ENCODE measurements at places on chromosomes 2 and 18.

DNA sequence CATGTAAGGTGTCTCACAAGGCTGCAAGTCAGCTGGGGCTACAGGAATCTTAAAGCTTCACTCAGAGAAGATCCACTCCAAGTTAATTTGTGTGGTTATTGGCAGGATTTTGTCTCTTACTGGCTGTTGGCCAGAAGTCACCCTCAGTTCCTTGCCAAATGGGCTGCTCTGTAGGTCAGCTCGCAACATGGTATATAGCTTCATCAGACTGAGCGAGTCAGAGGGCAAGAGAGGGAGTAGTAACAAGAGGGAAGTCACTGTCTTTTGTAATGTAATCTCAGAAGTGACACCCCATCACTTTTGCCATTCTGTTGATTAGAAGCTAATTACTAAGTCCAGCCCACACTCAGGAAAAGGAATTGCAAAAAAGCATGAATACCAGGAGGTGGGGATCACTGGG lies 119.5 kb downstream of the LRRTM1 start:
- H3K4me1 ChIP-seq, result no peaks in the 10 kb centered on the region
- no peak for DNase-seq
- no peak overlapping the region for H3K27ac ChIP-seq

DNA sequence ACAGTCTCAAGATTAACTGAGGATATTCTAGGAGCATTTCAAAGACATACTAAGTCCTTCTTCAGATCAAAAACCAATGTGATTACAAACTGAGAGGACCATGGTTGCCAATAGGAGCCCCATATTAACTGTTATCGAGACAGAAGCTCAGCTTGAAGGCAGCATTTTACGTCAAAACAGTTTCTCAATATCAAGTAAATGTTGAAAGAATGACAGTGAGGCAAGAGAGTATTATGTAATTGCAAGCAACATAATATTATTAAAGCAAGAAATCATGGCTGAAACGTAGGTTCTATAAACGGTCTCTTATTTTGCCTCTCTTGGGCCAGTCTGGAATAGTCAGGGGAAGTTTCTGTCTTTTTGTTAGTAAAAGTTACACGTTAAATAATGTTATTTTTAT lies 22.9 kb downstream of the RIT2 start:
- H3K4me1 ChIP-seq, result no peaks in the 10 kb centered on the region
- H3K4me3 ChIP-seq, result no peak overlapping the region
- no peaks in the 10 kb centered on the region for H3K27me3 ChIP-seq
- no peaks in the 10 kb centered on the region for H3K36me3 ChIP-seq
- no peak for DNase-seq

DNA sequence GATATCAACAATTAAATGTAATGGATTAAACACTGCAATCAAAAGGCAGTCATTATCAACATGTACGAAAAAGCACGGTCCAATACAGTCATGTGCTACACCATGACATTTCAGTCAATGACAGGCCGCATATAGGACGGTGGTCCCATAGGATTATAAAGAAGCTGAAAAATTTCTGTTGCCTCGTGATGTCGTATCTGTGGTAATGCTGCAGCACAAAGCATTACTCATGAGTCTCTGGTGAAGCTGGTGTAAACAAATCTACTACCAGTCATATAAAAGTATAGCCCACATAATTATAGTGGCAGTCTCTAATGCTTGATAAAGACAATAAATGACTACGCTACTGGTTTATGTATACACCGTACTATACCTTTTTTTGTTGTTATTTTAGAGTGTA lies 58.4 kb downstream of the RABL2A start:
- H3K4me3 ChIP-seq, result no peak overlapping the region
- H3K27me3 ChIP-seq, result peaks cover 15% of the 10 kb centered on the region
- H3K4me1 ChIP-seq, result no peaks in the 10 kb centered on the region
- no peak for DNase-seq
- no peak overlapping the region for H3K27ac ChIP-seq
- no peaks in the 10 kb centered on the region for H3K36me3 ChIP-seq

DNA sequence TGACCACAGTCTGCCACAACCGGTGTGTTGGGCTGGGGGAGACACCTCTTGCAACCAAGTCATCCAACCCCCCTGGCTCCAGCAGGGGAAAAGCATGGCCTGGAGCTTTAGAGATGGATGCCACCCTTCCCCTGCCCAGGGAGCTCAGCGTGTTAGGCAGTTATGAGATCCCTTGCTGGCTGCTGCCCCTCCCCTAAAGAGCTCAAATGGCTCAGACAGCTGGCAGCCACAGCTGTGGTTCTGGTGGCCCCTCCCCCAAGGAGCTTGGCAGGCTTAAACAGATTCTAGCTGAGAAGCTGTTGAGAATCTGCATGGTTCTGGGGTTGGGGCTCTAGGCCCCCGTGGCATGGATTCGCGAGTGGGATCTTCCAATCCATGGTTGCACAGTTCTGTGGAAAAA lies 64.7 kb downstream of the TEX51 start:
- H3K4me3 ChIP-seq, result no peak overlapping the region
- no peaks in the 10 kb centered on the region for H3K4me1 ChIP-seq
- H3K27ac ChIP-seq, result no peak overlapping the region

- 0 out of 2 replicates have a peak overlapping the region, but pooled peaks have one; percentile 33 for H3K27ac ChIP-seq
- H3K36me3 ChIP-seq, result peaks cover 22% of the 10 kb centered on the region
Observed at GRCh38 chr2:238077292-238077691, 16.5 kb downstream of the SCLY start.

DNA sequence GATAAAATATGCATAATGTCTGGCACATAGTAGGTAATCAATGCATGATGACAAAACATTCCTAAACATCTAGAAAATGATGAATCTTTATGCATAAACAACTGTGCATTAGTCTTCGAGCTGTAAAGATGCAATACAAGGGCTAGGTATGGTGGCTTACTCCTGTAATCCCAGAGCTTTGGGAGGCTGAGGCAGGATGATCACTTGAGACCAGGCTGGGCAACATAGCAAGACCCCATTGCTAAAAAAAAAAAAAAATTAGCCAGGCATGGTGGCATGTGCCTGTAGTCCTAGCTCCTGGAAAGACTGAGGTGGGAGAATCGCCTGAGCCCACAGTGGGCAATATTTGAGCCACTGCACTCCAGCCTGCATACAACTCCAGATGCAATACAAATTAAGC lies 5.3 kb downstream of the TET3 start:
- peaks cover 41% of the 10 kb centered on the region for H3K4me1 ChIP-seq
- DNase-seq, result no peak
- no peak overlapping the region for H3K27ac ChIP-seq
- H3K4me3 ChIP-seq, result no peak overlapping the region
- H3K36me3 ChIP-seq, result peaks cover 5% of the 10 kb centered on the region

- no peaks in the 10 kb centered on the region for H3K27me3 ChIP-seq
- no peak overlapping the region for H3K27ac ChIP-seq
- H3K4me3 ChIP-seq, result no peak overlapping the region
- H3K4me1 ChIP-seq, result no peaks in the 10 kb centered on the region
- DNase-seq, result no peak
- no peaks in the 10 kb centered on the region for H3K36me3 ChIP-seq
Observed at GRCh38 chr2:241768251-241768711, 8.3 kb upstream of the GAL3ST2 start.

DNA sequence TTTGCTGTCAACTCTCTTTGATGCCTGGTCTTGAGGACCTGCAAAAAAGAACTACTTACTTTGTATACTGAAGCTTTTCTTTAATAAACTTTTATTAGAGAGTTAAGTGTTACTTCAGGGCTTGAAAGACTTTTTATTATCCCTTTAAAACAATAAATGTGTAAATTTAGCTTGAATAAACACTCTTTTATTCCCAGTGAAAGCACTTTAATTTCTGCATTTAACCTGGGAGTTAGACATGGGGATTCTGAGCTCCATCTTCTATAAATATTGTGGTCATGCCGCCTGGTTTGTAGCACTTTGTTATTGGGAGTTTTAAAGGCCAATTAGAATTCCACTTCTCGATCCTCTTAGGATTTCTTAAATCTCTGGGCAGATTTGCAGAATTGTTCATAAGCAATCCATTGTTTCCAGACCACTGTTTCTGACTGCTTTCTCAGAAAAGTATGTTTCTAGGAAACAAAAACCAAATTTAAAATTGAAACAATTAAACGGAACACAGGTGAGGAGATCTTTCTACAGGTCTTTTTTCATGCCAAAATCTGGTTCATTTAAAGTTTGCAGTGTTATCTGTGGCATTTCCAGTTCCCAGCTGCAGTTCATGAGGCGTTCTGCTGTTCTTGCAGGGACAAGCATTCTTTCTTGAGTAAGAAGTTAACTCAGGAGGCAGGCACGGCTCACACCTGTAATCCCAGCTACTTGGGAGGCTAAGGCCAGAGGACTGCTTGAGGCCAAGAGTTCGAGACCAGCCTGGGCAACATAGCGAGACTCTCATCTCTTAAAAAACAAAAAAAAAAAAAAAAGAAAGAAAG lies 18.1 kb upstream of the E2F6 start:
- no peaks in the 10 kb centered on the region for H3K36me3 ChIP-seq
- H3K27ac ChIP-seq, result no peak overlapping the region
- H3K4me3 ChIP-seq, result peak overlapping the region; percentile 83
- DNase-seq, result no peak

DNA sequence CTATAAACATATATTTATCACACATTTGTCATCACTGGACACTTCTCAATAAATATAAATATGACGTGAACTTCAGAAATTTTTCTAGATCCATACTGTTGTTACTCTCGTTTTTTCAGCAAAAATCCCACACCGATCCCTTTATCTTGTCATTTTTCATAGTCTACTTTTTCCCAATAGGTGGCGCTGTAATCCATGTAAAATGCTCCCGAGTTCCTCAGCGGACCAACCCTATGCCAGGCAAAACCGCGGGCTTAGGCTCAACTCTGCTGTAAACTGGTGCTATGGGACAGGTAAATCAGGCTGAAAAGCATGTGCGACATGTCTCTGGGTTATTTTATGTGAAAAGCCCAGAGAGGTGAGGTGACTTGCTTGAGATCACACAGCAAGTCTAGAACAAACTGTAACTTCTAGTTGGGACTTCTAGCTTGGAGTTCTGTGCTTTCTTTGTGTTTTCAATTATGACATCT lies 104.0 kb downstream of the COBLL1 start:
- H3K36me3 ChIP-seq, result no peaks in the 10 kb centered on the region
- no peak overlapping the region for H3K27ac ChIP-seq
- no peak overlapping the region for H3K4me3 ChIP-seq
- no peaks in the 10 kb centered on the region for H3K4me1 ChIP-seq
- peak; percentile 95 for DNase-seq

- DNase-seq, result no peak
- no peak overlapping the region for H3K27ac ChIP-seq
- no peaks in the 10 kb centered on the region for H3K27me3 ChIP-seq
- H3K4me1 ChIP-seq, result no peaks in the 10 kb centered on the region
- H3K36me3 ChIP-seq, result no peaks in the 10 kb centered on the region
Observed at GRCh38 chr18:74139411-74139810, 8.2 kb downstream of the FBXO15 start.

- no peak for DNase-seq
- H3K27me3 ChIP-seq, result no peaks in the 10 kb centered on the region
- H3K27ac ChIP-seq, result no peak overlapping the region
- H3K4me1 ChIP-seq, result no peaks in the 10 kb centered on the region
Observed at GRCh38 chr18:42100248-42100647, 145.2 kb downstream of the PIK3C3 start.

GRCh38 chr2:224957540-224958461 lies 84.5 kb downstream of the DOCK10 start:
- H3K36me3 ChIP-seq, result no peaks in the 10 kb centered on the region
- no peak overlapping the region for H3K27ac ChIP-seq
- no peaks in the 10 kb centered on the region for H3K27me3 ChIP-seq
- H3K4me3 ChIP-seq, result no peak overlapping the region

DNA sequence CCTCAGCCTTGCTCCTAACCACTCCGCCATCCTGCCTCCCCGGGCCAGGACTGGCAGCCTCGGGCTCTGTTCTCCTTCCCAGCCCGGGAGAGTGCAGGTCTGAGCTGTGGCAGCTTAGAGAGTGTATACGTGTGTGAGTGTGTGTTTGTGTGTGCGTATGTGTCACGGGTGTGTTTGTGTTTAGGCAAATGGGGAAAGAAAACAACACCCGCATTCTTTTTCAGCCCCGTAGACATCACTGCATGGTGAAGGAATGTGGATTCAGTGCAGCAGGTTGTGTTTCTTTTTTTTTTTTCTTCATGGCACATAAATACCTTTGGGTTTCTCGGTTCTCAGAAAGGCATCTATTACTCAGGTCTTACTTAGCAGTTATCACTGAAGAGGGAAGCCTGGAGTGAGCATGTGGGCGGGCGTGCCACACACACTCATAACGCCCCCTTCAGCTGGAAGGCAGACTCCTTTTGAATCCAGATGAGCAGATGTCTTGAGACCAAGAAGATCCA lies 44.2 kb downstream of the GLI2 start:
- peak; percentile 66 for DNase-seq
- no peak overlapping the region for H3K4me3 ChIP-seq
- no peaks in the 10 kb centered on the region for H3K36me3 ChIP-seq

GRCh38 chr2:218027426-218028188 lies 24.8 kb upstream of the TNS1 start:
- no peak overlapping the region for H3K27ac ChIP-seq
- H3K4me3 ChIP-seq, result no peak overlapping the region
- H3K27me3 ChIP-seq, result peaks cover 2% of the 10 kb centered on the region
- no peak for DNase-seq
- H3K36me3 ChIP-seq, result no peaks in the 10 kb centered on the region

DNA sequence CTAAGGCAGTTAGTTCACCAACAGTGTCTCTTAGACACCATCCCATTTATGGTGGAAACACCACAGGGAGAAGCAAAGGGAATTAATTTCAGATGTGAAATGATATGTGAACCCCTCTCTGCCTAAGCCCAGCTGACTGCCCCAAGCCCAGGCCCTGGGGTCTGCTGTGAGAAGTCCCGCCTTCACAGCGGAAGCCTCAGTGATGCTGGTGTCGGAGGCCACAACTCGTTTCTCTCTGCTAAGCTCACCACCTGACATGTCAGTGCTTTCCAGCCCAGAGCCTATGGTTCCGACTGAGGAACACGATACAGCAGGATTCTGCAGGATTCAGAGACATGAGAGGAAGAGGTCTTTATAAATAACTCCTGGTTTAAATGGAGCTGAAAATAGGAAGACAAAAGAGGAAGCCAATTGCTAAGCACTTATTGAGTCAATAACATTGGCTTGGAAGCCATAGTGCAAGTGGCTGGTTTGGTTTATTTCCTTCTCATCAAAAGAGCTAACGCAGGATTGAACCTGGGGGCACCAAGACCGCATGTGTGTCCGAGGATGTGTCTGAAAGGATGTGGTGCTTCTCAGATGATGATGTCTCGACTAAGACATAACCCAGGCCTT lies 21.9 kb upstream of the LOXHD1 start:
- no peak overlapping the region for H3K4me3 ChIP-seq
- no peaks in the 10 kb centered on the region for H3K36me3 ChIP-seq

DNA sequence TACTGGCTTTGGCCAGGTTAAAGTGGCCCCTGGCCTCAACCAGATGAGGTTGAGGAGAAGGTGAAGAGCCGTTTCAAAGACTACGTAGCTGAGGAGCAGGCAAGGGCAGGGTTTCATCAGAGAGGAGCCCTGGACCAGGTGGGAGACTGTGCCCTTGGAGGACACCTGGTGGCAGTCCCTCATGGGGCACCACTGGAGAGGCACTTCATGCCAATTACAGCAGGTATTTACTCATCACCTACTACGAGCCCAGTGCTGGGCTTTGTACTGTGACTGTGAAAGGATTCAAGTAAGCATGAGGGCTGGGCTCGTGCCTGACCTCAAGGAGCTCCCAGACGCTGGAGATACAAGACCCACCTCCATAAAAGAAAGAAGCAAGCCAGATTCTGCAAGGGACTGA lies 37.6 kb downstream of the SMAD7 start:
- no peak overlapping the region for H3K27ac ChIP-seq
- 0 out of 2 replicates have a peak, but pooled peaks cover 11% of the 10 kb centered on the region for H3K4me1 ChIP-seq
- no peak for DNase-seq
- no peaks in the 10 kb centered on the region for H3K36me3 ChIP-seq

- H3K36me3 ChIP-seq, result no peaks in the 10 kb centered on the region
- H3K27ac ChIP-seq, result no peak overlapping the region
- H3K27me3 ChIP-seq, result no peaks in the 10 kb centered on the region
- H3K4me1 ChIP-seq, result peaks cover 37% of the 10 kb centered on the region
Observed at GRCh38 chr18:21743166-21743832, 2.7 kb downstream of the MIB1 start.
